ENCODE measurements at places on chromosomes 6 and 20.

DNA sequence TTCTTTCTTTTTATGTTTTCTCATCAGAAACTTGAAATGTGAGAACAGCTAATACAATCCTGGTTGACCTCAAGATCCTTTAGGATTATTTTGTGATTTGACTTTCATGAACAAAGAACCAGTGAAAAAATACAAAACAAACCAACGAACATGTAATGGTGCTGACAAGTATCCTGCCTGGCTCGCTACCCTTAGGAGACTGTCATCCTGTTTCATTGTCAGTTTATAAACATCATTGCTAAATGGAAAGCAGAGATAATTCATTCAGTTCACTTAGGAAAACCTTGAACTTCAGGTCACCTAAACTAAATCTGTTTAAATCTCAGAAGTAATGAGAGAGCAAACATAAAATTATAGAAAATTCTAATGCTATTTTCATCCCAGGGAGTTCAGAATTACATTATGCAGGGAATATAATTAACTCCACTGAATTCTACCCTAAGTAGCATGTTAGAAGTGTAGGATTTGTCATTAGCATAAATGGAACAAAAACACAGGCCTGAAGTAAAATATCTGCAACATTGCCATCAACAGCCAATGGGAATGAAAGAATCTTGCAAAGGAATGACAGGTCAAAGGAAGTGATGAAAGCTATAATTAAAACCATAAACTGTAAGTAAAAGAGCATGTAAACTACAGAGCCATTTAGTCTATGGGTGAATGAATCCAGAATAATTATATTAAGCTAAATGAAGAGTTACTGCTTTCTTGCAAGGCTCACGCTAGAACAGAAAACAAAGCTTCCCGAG, 401.2 kb upstream of the MANEA start:
- no peak for DNase-seq

DNA sequence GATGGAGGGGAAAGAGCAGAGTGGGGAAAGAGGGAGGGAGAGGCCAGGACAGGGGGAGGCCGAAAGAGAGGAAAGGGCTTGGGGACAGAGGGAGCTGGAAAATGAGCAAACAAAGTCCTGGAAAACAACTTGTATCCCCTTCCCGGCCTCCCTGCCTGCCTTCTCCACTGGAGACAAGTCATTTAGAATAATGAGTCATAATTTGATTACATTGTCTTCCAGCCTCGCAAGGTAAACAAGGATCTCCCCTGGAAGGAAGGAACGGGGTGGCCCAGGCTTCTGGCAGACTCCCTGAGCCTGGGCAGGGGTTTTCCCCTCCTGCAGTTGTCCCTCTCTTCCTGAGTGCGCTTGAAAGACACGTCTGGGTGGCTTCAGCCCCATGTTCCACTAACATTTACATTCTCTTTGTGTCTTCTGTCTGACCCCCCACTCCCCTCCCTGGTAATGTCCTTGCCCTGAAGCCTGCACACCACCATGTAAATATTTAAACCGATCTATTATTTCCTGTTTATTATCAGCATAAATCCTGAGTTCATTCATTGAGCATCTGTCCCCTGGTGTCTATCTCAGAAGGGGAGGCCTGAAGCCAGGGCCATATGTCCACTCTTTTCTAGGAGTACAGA, 12.1 kb upstream of the MRPS18A start:
- DNase-seq = no peak

- no peak for DNase-seq
Observed at GRCh38 chr6:39956936-39957335, 22.7 kb upstream of the MOCS1 start.

GRCh38 chr20:47557791-47558190, 56.1 kb downstream of the NCOA3 start:
- DNase-seq = no peak

GRCh38 chr20:24694157-24694726, 224.8 kb downstream of the SYNDIG1 start:
- no peak for DNase-seq

DNA sequence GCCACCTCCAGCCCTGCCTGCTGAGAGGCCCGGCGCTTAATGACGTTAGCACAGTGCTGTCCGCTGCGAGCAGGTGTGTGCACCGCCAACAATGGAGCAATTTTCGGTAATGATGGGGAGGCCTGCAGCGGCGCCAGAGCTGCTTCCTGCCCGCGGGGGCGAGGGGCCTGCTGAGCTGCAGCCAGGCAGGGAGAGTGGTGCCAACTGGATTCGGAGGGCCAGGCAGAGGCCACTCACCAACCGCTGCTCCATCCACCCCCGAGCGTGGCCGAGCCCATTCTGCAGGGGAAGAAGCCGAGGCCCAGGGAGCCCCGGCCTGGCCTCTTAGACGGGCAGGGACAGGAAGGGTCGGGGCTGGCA, 9.6 kb downstream of the HRH3 start:
- no peak for DNase-seq

DNA sequence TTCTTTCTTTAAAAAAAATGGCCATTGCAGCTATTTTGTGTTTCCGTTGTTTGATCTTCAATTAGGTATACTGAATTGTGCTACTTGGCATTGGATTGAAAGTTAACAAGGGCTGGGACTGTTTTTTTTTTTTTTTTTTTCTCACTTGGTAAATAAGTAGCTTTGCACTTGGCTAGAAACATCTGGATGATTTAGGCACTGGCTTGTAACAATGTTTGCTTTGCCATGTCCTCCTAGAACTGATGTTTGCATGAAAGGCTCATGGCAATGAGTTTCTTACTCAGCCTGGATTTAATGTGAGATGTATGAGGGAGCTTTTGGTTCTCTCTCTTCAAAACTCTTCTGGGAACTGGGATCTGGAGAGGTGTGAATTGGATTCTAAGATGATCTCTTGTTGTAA, 414.1 kb downstream of the CDH26 start:
- no peak for DNase-seq

GRCh38 chr6:34791164-34791700, 651 bp upstream of the BLTP3A start:
- peak; percentile 36 for DNase-seq

DNA sequence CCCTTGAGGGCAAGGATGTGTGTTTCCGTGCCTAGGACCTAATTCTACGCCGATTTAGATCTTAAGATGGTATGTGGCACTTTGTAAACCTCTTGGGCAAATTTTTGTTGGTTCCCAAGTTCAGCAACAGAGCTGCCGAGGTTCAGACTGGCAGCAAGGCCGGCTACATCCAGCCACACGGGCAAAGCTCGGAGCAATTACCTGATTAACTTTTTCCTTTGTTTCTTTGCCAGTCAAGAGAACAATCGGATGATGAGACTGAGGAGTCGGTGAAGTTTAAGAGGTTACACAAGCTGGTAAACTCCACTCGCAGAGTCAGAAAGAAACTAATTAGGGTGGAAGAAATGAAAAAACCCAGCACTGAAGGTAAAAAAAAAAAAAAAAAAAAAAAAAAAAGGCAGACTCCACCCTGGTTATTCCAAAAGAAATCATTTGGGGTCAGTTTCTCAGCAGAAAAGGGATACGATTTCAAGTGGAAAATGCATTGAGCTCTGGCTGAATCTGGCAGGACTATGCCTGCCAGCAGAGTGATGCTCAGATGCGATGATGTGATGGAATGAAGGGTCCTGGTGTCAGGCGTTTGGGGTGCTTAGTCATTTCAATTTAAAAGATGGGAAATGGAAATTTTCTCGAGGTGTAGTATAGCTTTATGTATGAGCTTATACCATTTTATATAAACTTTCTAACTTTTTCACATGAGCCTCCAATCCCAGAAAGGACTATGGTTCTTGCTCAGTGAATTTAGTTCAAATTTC, 171.6 kb downstream of the SASH1 start:
- DNase-seq = no peak

- DNase-seq = no peak
Observed at GRCh38 chr6:76810286-76810685, 653.0 kb downstream of the HTR1B start.

GRCh38 chr6:47165918-47166317, 123.8 kb upstream of the ADGRF1 start:
- no peak for DNase-seq

DNA sequence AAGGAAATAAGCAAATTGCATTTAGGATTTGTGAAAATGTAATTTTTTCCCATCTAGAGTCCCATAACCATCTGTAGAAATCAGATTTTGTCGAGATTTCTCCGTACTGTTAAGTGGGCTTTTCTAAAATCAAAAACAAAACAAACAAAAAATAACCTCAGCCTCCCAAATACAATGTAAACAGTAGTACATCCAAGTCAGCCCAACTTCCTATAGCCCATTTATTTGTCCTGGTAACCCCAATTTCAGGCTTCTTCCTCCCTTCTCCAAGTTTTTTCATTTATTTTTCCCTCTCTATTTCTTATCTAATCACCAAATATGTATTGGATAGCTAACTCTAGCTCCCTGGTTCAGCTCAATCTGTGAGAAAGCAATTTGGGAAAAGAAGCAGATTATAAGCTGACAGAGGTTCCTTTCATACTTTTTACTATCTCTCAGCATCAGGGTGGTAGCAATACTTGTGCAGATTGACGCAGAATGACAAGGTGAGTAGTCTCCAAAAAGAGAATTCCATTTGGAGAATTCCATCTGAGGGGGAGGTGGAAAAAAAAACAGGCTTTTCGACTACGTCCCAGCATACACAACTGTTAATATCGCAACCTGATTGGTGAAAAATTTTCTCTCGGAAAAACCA, 132.6 kb upstream of the BTN3A2 start:
- no peak for DNase-seq

DNA sequence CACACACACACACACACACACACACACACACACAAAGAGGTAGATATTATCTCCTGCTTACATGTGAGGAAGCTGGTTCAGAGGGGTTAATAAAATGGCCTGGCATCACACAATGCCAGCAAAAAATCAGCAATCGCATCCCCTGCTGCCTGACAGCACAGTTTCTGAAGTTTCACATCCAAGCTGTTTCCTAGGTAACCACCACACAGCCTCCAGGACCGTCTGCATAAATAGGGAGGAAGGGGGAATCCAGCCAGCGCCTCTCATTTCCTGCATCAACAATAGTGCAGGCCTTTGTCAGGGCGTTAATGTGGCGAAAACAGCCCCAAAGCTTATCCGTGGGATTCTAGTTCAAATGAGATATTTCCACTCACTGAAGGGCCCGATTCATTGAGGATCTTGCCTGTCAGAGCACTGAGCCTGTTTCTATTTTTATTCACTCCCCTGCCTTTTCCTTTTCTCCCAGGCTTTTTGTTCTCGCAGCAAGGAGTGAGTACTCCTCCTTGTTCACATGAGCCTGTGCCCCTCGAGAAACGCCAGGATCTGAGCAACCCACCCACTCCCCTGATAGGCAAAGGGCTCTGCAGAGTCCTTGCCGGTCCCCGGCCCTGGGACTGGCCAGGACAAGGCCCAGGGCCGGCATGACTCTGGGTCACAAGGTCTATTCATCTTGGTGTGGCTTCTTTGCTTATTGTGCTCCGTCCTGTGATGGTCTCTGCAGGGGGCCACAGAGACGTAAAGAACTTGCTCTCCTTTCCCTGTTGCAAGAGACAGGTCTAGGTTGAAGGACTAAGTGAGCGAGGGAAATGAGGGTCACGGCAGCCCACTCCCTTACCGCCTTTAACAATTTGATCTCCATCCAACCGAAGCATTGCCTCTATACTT, 32.7 kb downstream of the TUBB2B start:
- DNase-seq = no peak

DNA sequence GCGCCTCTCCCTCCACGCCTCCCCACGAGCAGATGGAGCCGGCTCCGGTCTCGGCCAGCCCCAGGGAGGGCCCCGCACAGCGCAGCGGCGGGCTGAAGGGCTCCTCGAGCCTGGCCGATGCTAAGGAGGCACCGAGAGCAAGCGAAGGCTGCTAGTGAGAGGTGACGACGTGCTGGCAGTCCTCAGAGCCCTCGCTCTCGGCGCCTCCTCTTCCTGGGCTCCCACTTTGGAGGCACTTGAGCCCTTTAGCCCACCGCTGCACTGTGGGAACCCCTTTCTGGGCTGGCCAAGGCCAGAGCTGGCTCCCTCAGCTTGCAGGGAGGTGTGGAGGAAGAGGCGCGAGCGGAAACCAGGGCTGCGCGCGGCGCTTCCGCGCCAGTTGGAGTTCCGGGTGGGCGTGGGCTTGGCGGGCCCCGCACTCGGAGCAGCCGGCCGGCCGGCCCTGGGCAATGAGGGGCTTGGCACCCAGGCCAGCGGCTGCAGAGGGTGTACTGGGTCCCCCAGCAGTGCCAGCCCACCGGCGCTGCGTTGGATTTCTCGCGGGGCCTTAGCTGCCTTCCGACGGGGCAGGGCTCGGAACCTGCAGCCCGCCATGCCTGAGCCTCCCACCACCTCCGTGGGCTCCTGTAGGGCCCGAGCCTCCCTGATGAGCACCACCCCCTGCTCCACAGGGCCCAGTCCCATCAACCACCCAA, 2.5 kb upstream of the TMEM14C start:
- DNase-seq = peak; percentile 53

GRCh38 chr6:79260772-79261171, 26.3 kb upstream of the HMGN3 start:
- no peak for DNase-seq

- no peak for DNase-seq
Observed at GRCh38 chr6:12993283-12993898, 276.8 kb downstream of the PHACTR1 start.

GRCh38 chr6:17584241-17584803, 15.8 kb upstream of the FAM8A1 start:
- peak; percentile 45 for DNase-seq

GRCh38 chr6:163413345-163414116, 987 bp upstream of the QKI start:
- peak; percentile 91 for DNase-seq

DNA sequence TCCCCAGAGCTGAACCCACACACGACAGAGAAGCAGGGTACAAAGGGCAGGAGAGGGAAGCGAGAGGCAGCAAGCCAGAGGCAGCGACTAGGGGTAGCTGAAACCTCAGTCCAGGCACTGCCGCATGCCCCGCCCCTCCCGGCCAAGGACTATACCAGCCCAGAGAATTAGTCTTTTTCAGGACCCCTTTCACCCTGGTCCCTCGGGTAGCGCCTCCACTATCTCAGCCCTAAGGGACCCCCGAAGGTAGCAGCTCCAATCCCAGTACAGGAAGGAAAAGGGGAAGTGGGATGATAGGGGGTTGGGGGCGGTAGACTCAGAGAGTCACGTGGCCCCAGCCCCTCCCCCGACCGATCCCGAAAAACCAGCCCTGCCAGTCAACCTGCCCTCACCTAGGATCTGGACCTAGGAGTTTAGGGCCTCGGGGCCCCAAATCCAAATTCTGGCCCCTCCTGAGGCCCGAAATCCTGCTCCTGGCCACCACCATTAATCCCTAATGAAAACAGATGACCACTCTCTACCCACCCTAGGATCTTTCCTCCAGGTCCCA, 1.3 kb downstream of the RGL2 start:
- DNase-seq = no peak

GRCh38 chr20:8454137-8454712, 322.2 kb downstream of the PLCB1 start:
- no peak for DNase-seq

- no peak for DNase-seq
Observed at GRCh38 chr6:42001506-42001905, 48.8 kb upstream of the TAF8 start.
